ENCODE measurements at places on chromosomes 3 and 15.

DNA sequence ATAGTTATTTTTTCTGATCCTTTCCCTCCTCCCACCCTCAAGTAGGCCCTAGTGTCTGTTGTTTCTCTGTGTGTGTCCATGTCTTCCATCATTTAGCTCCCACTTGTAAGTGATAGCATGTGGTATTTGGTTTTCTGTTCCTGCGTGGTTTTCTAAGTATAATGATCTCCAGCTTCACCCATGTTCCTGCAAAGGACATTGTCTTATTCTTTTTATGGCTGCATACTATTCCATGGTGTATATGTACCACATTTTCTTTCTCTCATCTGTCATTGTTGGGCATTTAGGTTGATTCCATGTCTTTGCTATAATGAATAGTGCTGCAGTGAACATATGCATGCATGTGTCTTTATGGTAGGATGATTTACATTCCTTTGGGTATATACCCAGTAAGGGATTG lies 145.7 kb upstream of the NR2E3 start:
- no peak for DNase-seq

- no peak for DNase-seq
Observed at GRCh38 chr3:134652409-134652831, 1.6 kb upstream of the KY start.

DNA sequence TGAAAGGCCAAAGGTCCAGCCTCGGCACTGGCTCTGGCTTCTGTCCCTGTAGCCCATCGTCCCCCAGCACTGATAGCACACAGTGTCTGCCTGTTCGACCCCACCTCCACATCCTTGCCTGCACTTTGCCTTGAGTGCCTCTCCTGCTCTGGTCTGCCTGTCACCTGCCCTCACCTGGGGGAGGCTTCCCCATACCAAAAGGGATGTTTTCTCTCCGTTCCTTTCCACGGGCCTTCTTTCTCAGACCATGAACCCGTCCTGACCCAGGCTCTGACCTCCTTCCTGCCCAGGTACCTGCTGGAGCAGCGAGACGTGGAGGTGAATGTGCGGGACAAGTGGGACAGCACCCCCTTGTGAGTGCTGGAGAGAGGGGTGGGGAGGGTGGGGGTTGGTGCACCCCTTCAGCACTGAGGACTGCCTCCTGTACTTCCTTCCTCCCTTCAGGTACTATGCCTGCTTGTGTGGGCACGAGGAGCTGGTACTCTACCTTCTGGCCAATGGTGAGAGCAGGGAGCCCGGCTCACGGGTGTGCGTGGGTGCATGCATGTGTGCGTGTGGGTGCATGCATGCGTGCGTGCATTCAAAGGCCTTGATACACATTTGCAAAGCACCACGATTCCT lies 1.5 kb downstream of the ABTB1 start:
- DNase-seq, result no peak

DNA sequence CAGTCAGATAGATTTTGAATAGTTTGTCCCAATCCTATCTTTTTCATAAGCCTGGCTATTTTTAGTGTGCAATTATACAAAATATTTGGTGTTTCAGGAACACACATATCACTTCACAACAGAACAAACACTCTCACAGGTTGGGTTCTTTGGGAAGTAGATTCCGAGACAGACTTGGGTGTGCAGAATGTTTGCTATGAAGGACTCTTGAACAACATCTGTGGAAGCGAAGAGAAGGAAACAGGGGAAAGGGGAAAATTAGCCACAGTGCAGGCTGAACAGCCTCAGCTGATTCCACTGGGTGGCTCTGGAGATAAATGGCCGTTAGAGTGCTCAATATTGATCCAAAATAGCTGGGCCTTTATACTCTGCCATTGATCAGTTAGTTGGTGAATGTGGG lies 61.8 kb downstream of the GUCA1C start:
- DNase-seq, result no peak

DNA sequence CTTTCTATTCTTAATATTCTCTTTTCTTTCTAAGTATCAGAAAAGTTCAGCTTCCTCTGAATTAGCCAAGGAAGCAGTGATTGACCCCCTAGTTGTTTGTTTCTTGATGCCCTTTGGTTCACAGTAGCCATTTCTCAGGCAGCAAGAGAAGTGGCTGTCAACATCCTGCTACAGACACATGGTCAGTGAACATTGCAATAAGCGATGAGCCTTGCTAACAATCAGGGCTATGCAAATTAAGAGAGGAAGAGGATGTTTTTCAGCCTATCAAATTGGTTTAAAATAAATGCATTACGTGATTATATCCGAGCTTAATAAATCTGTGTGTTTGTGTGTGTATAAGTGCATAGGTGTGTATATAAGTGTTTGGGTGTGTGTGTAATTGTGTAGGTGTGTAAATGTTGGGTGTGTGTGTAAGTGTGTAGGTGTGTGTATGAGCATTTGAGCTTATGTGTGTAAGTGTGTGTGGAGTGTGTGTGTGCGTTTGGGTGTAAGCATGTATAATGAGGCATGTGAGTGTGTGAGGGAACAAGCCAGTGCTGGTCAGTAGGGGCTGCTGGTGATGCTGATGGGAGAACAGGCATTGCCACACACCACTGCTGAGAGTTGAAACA lies 78.1 kb upstream of the XCR1 start:
- no peak for DNase-seq

GRCh38 chr15:28123408-28124023 lies 24.4 kb upstream of the OCA2 start:
- DNase-seq, result peak; percentile 36

- DNase-seq, result no peak
Observed at GRCh38 chr3:66904831-66905493, 93.1 kb upstream of the KBTBD8 start.

- no peak for DNase-seq
Observed at GRCh38 chr3:124034016-124034843, 42.3 kb upstream of the ROPN1 start.

- DNase-seq, result no peak
Observed at GRCh38 chr3:87361271-87361670, 84.9 kb upstream of the POU1F1 start.

- DNase-seq, result no peak
Observed at GRCh38 chr3:19155375-19155774, 7.1 kb downstream of the KCNH8 start.

GRCh38 chr15:93043621-93044300 lies 45.2 kb downstream of the RGMA start:
- no peak for DNase-seq

GRCh38 chr3:39295184-39295775 lies 15.4 kb upstream of the CX3CR1 start:
- DNase-seq, result no peak

All from activated T-cell treated with anti-CD3 and anti-CD28 coated beads for 4 hours (primary cell).